ENCODE measurements at places on chromosomes 4 and X.

- DNase-seq = peak; percentile 48
Observed at GRCh38 chrX:115367951-115368350, 78.4 kb downstream of the LUZP4 start.

DNA sequence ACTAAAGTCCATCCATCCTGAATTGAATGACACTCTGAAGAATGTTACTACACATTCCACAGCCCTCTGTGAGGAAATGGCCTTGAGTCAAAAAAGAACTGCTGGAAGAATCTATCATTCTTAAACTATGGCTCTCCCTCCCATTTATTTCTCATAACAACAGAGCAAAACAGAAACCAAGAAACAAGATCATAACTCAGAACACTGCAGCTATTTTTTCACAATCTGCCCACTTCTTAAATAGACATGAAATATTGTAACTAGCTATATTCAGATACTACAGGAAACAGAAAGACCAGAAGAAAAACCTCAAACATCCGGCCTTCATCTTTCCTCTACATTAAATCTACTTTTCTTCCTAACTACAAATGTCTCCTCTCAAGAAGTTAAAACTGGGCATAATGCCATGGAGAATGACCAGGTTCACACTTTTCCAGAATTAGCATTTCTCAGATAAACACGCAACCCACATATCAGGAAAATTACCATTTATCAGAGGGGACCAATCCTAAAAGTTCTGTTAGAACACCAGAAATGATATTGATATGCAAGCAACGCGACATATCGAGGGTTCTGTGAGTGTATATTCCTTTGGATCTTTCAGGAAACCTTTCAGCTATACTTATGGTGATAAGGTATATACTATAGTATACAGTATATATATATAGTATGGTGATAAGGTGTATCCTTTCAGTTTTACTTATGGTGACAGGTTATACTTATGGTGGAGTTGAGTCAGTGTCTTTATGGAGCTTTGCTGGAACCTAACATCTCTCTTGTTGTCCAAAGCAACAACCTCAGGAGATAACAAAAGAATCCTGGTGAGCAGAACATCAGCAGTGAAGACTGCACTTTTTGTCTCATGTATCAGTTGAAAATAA, 60.4 kb upstream of the IRF2 start:
- DNase-seq = peak; percentile 86

DNA sequence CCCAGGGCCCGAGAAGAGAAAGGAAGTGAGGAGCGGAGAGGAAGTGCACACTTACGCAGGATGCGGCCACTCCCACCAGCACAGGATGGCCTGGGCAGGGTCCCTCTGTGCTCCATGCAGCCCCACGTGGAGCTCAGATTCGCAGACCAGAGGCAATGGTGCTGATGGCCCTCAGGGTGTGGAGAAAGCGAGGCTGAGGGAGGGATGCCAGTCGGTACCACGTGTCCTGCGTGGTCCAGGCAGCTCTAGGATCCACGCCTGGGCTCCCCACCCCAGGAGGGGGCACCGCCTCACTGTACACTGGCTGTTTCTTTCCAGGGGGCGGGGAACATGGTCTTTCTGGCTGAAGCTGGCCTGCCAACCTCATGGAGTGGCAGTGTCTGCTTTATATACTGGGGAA, 241.8 kb downstream of the AFAP1 start:
- no peak for DNase-seq

- no peak for DNase-seq
Observed at GRCh38 chr4:96293806-96294205, 453.9 kb downstream of the PDHA2 start.

DNA sequence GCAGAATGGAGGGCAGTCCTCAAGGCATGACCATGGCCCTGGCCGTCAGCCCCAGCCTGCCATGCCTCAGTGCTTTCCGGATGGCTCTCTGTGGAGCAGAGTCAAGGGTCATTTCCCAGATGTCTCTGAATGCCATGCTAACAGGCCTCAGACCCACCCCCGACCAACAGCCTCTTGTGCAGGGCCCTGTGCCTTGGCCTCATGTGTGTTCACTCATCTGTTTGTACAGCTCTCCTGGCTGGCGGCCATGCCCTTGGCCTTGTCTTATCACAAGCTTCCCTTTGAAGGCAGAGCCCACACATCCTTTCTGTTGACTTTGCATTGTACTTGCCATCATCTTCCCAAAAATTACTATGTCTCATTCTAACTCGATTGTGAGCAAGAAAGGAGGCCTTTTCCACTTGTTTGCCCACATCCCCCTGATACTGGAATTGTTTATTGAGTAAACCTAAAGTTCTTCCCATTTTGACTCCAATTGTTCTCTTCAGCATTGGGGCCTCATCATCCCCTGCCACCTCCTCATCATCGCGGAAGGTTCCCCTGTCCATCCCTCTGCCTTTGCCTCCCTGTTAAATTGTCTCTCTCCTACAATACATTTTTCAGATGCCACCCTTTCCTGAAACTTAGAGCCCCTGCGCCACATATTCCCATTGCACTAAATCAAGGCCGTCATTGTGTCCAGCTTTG, 6.3 kb downstream of the CA5B start:
- no peak for DNase-seq

DNA sequence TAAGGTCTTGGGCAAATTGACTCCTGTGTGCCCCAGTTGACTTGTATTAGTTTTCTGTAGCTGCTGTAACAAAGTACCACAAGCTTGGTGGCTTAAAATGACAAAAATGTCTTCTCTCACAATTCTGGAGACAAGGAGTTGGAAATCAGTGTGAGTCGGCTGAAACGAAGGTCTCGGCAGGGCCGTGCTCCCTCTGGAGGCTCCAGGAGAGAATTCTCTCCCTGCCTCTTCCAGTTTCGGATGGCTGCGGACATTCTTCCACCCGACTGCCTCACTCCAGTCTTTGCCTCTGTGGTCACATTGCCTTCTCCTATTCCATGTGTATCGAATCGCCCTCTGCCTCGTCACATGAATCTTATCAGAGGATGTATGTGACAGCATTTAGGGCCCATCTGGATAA, 66.0 kb upstream of the PHOX2B start:
- DNase-seq = peak; percentile 49

DNA sequence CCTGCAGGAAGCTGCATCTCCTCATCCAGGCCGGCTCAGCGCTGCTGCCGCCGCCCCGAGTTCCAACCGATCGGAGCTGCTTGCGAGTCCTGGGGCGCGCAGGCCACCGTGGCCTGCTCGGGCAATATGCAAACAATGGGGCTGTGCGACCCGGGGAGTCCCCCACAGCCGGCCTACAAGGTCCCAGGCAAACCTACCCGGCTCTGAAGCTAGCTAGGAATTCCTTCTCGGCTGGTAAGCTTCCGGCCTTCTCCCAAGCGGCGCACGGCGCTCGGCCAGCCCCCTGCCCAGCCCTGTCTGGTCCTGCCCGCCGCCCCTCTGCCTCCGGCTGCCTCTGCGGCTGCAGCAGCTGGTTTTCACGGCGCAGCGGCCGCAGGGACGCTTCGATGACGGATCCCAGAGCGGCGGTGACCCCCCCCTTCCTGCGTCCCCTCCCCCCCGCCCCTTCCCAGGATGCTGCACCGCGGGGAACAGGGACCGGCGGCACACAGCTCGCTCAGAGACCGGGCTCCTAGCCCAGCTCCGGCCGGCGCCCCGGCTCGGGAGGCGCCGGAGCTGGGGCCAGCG, 59.4 kb downstream of the TSC22D3 start:
- peak; percentile 53 for DNase-seq

DNA sequence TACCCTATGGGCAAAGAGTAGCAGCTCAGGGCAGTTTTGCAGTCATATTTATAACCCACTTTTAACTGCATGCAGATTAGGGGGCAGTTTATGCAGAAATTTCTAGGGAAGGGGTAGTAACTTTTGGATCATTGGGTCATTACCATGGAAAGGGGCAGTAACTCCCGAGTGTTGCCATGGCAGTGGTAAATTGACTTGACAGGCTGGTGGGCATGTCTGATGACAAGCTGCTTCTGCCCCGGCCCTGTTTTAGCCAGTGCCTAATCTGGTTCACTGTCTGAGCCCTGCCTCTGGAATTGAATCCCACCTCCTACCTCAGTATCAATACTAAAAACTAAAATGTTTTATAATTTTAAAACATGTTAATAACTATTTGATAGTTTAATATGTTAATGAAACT, 362.1 kb upstream of the ATOH1 start:
- no peak for DNase-seq

DNA sequence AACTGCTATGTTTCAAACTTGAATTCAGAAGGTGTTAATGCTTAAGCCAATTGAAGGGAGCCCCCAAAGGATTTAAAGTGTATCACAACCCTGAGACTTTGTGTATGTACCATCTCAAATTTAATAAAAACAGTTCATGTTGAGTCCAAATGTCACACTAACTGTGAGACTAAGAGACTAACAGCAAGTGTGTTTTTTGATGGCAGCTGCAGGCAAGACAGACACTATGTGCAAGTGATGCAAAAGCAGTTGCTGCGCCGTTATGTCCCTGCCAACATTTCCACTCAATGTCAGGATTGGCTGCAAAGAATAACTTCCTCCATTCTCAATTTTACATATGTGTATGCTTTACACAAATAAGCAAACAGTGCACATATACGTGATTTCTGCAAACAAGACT, 594.6 kb downstream of the IL15 start:
- no peak for DNase-seq

- no peak for DNase-seq
Observed at GRCh38 chr4:139762720-139763119, 97.1 kb downstream of the MGST2 start.

DNA sequence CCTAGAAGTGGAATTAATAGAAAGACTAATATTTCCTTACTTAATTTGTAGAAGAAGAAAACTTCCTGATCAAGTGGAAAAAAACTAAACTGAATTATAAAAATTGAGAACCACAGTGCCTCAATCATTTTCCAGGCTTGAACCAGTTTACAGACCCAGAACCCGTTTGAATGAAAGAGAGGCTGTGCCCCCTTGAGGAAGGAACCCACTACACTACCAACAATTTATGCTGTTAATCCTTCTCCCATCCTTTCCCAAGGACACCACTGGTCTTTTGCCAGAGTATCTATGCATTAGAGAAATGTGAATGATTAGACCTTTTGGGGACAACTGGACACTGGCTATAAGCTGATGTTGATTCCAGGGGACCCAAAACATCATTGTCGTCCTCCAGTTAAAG, 842.6 kb downstream of the TECRL start:
- DNase-seq = no peak

DNA sequence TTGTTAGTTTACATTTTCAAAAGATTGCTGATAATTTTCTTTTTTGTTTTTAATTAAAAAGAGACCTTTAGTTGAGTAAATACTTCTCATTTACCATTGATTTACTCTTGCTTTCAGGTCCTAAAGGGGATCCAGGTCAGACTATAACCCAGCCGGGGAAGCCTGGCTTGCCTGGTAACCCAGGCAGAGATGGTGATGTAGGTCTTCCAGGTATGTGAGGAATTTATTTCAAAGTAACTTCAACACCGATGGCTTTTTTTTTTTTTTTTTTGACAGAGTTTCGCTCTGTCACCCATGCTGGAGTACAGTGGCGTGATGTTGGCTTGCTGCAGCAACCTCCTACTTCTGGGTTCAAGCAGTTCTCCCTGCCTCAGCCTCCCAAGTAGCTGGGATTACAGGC, 135.1 kb downstream of the IRS4 start:
- DNase-seq = no peak

- peak; percentile 71 for DNase-seq
Observed at GRCh38 chr4:71553605-71554004, 214.8 kb downstream of the SLC4A4 start.

- DNase-seq = no peak
Observed at GRCh38 chr4:15668566-15669435, 12.8 kb upstream of the FAM200B start.
